ENCODE measurements at places on chromosomes 12 and 14. TPM values are rescaled to one million over a fixed set of nuclear protein-coding genes. Genes with fewer than 3 reads are reported as not detected.

OTX2 gene
- total RNA-seq: not detected

RAPGEF3 gene
- total RNA-seq: 35.8 TPM

COX6A1 gene
- 293 TPM for total RNA-seq

RPL10L gene
- total RNA-seq: not detected

CD27 gene
- not detected for total RNA-seq

MBIP gene
- 8.2 TPM for total RNA-seq

IQSEC3 gene
- total RNA-seq: not detected

FGF6 gene
- not detected for total RNA-seq

TPH2 gene
- 0.14 TPM for total RNA-seq

RND1 gene
- total RNA-seq: 1.4 TPM

SPPL3 gene
- total RNA-seq: 5.1 TPM

CPM gene
- total RNA-seq: not detected

THAP2 gene
- 5.2 TPM for total RNA-seq

SNAPC1 gene
- total RNA-seq: 12.3 TPM

ARMH4 gene
- 2.1 TPM for total RNA-seq

POTEM gene
- total RNA-seq: not detected

SOX5 gene
- 0.42 TPM for total RNA-seq

CCDC88C gene
- 21.2 TPM for total RNA-seq

SLC10A1 gene
- not detected for total RNA-seq

MSRB3 gene
- total RNA-seq: 42.1 TPM

KERA gene
- total RNA-seq: not detected

CMKLR1 gene
- 0.13 TPM for total RNA-seq

MOAP1 gene
- 16.4 TPM for total RNA-seq

PLEKHD1 gene
- total RNA-seq: under 0.01 TPM

SERPINA10 gene
- not detected for total RNA-seq

ALX1 gene
- not detected for total RNA-seq

PTGER2 gene
- total RNA-seq: not detected

DHRS7 gene
- total RNA-seq: 71.4 TPM

BDKRB1 gene
- not detected for total RNA-seq

KRT73 gene
- total RNA-seq: not detected
